ENCODE measurements at places on chromosomes 4 and X.

GRCh38 chr4:24840362-24840761 is 45.0 kb downstream of the SOD3 start:
- H3K36me3 ChIP-seq = no peaks in the 10 kb centered on the region
- no peak overlapping the region for H3K4me3 ChIP-seq
- H3K27ac ChIP-seq = no peak overlapping the region
- no peaks in the 10 kb centered on the region for H3K27me3 ChIP-seq

DNA sequence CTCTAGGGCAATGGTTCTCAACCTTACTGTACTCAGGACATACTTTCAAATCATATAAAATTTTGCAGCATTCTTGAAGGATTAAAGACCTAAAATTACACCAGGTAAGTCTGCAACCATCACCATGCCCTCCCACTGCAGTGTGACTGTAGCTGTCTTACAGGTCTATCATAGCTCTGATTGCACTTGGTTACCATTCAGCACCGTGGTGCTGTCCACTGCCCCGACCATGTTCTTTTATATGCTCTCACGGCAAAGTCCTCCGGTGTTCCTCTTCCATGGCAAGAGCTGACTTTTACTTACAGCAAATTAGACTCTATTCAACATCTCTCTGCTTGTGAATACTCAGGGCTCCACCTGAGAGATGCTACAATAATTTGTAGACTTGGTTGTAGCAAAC is 11.5 kb downstream of the CRMP1 start:
- H3K4me1 ChIP-seq = no peaks in the 10 kb centered on the region
- no peaks in the 10 kb centered on the region for H3K36me3 ChIP-seq
- no peak overlapping the region for H3K4me3 ChIP-seq
- DNase-seq = no peak
- peaks cover 94% of the 10 kb centered on the region for H3K27me3 ChIP-seq

DNA sequence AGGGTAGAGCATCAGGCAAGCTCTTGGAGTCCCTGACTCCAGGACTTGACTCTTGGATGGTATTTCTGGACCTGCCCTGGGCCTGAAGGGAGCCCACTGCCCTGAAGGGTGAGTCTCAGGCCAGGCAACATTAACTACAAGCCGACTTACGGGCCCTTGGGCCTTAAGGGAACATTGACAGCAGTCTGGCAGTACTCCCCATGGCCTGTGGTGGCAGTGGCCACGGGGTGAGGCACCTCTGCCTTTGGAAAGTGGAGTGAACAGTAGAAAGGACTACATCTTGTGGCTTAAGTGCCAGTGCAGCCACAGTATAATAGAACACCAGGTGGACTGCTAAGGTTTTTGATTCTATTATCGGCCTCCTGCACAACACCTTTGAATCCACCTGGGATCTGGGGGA is 36.3 kb downstream of the SH3BGRL start:
- H3K36me3 ChIP-seq = peaks cover 6% of the 10 kb centered on the region
- H3K27ac ChIP-seq = no peak overlapping the region
- no peak overlapping the region for H3K4me3 ChIP-seq
- H3K27me3 ChIP-seq = no peaks in the 10 kb centered on the region

DNA sequence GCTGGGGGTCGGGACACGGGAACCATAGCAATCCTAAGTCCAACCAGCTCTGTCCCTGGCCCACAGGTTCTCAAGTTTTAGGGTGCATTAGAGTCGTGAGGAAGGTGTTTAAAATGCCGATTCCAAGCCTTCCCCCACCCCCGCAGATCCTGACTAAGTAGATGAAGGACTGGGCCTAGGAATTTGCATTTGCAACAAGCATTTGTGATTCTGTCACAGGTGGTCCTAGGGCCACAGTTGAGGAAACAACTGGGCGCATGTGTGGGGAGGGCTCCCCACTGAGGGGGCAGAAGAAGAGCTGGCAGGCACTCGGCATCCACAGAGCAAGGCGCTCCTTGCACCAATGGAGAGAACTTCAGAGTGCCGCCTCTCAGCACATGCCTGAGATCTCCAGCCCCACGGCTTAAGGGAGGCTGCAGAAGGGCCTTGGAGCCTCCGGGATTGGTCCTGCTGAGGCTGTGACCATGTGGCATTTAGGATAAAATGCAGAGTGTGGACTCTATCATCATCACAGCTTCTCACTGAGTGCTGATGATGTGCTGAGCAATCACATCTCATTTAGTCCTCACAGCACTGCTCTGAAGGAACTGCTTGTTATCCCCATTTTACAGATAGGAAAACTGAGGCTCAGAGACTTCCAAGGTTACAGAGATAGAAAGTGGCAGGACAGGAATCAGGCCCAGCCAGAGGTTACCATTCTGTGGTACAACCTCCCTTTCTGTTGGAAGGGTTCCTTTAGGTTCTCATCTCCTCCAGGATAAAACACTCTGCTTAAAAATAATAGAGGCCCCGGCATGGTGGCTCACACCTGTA is 16.7 kb downstream of the SEL1L3 start:
- DNase-seq = no peak
- H3K27ac ChIP-seq = no peak overlapping the region
- H3K4me3 ChIP-seq = no peak overlapping the region
- peaks cover 66% of the 10 kb centered on the region for H3K4me1 ChIP-seq
- no peaks in the 10 kb centered on the region for H3K27me3 ChIP-seq

- H3K36me3 ChIP-seq = no peaks in the 10 kb centered on the region
- DNase-seq = no peak
- peaks cover 15% of the 10 kb centered on the region for H3K4me1 ChIP-seq
- no peak overlapping the region for H3K27ac ChIP-seq
- no peak overlapping the region for H3K4me3 ChIP-seq
- peaks cover 10% of the 10 kb centered on the region for H3K27me3 ChIP-seq
These were observed 390.1 kb downstream of the UNC5C start for GRCh38 chr4:95158626-95159025.

DNA sequence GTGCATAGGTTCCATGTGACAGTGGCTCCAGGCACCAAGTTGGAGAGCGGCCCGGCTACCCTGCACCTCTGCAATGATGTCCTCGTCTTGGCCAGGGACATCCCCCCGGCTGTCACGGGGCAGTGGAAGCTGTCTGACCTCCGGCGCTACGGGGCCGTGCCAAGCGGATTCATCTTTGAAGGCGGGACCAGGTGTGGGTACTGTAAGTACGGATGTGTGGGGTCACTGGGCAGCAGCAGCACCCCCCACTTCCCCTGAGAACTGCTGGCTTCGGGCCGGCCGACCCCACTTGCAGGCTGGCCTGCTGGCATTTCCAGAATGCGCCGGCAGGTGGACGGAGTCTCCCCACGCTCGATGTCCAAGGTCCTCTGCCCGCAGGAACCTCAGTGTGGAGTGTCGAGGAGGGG is 13.2 kb downstream of the DOK7 start:
- H3K4me3 ChIP-seq = no peak overlapping the region
- H3K27ac ChIP-seq = no peak overlapping the region
- peaks cover 11% of the 10 kb centered on the region for H3K27me3 ChIP-seq
- H3K4me1 ChIP-seq = no peaks in the 10 kb centered on the region

GRCh38 chr4:173530326-173531085 is 477 bp upstream of the HAND2 start:
- peak overlapping the region; percentile 43 for H3K4me3 ChIP-seq
- H3K36me3 ChIP-seq = peaks cover 4% of the 10 kb centered on the region
- peaks cover 97% of the 10 kb centered on the region for H3K27me3 ChIP-seq
- no peak overlapping the region for H3K27ac ChIP-seq
- peaks cover 13% of the 10 kb centered on the region for H3K4me1 ChIP-seq

GRCh38 chr4:6942238-6942800 is 32.7 kb downstream of the TBC1D14 start:
- H3K4me1 ChIP-seq = peaks cover 65% of the 10 kb centered on the region
- peak overlapping the region; percentile 79 for H3K4me3 ChIP-seq
- H3K27me3 ChIP-seq = no peaks in the 10 kb centered on the region
- peaks cover 4% of the 10 kb centered on the region for H3K36me3 ChIP-seq

- H3K27ac ChIP-seq = no peak overlapping the region
- peaks cover 59% of the 10 kb centered on the region for H3K27me3 ChIP-seq
- no peak for DNase-seq
- H3K4me3 ChIP-seq = no peak overlapping the region
- H3K4me1 ChIP-seq = peaks cover 6% of the 10 kb centered on the region
- no peaks in the 10 kb centered on the region for H3K36me3 ChIP-seq
These were observed 25.0 kb upstream of the NSG1 start for GRCh38 chr4:4361883-4362282.

GRCh38 chrX:13285229-13285628 is 34.6 kb downstream of the ATXN3L start:
- no peaks in the 10 kb centered on the region for H3K27me3 ChIP-seq
- no peaks in the 10 kb centered on the region for H3K36me3 ChIP-seq

DNA sequence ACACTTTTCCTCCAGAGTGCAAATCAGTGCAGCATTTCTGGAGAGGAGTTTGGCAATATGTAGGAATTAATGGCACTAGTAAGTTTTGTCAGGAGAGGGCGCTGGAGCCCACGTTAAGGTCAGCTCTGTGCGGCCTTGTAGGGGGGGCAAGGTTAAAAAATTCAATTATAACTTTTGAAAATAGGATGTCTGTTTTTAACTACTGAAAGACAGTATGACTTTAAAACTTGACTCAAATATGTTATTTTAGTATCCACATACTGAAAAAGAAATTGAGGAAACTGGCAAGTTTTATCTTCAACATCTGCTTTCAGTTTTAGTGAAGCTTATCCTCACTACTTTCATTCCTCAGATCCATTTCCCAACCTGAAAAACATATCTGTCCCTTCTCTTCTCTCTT is 30.9 kb upstream of the HSD17B13 start:
- no peaks in the 10 kb centered on the region for H3K4me1 ChIP-seq
- no peak for DNase-seq
- no peak overlapping the region for H3K27ac ChIP-seq
- H3K36me3 ChIP-seq = peaks cover 29% of the 10 kb centered on the region
- H3K27me3 ChIP-seq = no peaks in the 10 kb centered on the region

DNA sequence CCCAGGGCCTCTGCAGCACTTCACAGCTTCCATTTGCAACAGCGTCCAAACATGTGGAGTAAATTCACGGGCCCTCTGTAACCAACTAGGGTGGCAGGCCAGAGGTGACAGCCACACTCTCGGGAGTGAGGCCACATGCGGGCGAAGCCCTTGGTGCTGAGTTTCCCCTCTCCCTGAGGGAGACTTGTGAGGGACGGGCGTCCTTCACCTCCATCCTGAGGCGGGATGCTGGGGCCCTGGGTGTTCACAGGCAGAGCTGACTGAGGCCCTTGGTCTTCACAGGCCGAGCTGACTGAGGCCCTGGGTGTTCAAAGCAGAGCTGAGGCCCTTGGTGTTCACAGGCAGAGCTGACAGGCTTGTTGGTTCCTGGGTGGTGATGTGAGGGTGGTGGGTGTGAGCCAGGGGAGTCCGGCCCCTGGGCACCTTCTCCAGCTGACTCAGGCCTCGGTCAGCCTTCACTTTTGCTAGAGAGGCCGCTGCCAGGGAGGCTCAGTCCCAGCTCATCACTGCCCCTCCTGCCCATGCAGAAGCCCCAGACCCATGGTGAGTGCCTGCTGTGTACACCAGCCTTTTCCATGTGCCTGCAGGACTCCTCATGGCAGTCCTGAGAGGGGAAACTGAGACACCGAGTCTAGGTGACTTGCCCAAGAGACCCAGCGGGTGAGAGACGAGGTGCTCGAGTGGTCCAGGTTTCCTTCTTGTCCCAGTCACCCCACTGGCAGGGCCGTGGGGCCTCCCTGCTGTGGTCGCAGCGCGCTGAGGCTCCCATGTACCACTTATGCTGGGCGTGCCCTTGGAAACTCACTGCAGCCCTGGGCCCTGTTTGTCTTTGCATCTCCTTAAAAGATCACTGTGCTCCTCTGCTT is 8.5 kb downstream of the WFS1 start:
- H3K27ac ChIP-seq = peak overlapping the region; percentile 26
- H3K36me3 ChIP-seq = peaks cover 2% of the 10 kb centered on the region
- H3K4me1 ChIP-seq = peaks cover 6% of the 10 kb centered on the region
- no peak for DNase-seq
- H3K4me3 ChIP-seq = no peak overlapping the region
- no peaks in the 10 kb centered on the region for H3K27me3 ChIP-seq

DNA sequence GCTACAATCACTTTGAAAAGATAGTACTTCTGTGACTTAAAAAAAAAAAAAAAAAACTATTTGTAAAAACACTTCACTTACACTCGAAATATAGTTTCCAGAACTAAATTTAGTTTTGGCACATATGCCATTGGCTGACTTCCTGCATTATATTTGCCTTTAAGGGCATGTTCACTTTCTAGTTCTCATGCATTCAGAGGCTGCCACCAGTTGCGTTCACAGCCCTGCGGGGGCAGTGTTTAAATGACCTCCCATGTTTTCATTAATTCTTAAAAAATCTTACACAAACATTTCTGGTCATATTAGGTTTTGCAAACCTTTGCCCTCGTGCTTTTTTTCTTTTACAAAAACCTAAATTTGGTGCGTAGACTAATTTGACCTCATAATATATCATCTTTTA is 12.4 kb upstream of the ARHGAP6 start:
- no peaks in the 10 kb centered on the region for H3K4me1 ChIP-seq
- no peaks in the 10 kb centered on the region for H3K36me3 ChIP-seq
- H3K27ac ChIP-seq = no peak overlapping the region
- no peak overlapping the region for H3K4me3 ChIP-seq

- H3K36me3 ChIP-seq = no peaks in the 10 kb centered on the region
- DNase-seq = no peak
- no peaks in the 10 kb centered on the region for H3K4me1 ChIP-seq
- no peak overlapping the region for H3K27ac ChIP-seq
- H3K27me3 ChIP-seq = no peaks in the 10 kb centered on the region
- no peak overlapping the region for H3K4me3 ChIP-seq
These were observed 39.3 kb upstream of the HPGD start for GRCh38 chr4:174561560-174561959.

DNA sequence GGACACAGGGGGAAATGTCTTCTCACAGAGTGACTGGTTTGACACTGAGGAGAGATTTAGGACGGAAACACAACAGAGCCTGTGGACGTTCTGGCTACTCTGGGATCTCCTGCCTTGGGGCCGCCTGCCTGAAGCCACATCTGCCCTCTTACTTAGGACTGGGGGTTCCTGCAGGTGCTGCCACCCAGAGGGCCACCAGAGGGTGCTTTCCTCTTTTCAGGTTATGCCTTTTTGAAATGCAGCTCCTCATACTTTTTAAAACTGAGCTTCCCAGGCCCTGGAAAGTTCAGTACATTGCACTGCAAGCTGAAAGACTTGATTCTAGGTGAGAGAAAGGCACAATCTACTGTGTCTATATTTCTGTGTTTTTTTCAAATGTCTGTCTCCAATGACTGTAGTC is 92.2 kb upstream of the PGRMC2 start:
- no peaks in the 10 kb centered on the region for H3K4me1 ChIP-seq
- H3K27ac ChIP-seq = no peak overlapping the region
- no peak overlapping the region for H3K4me3 ChIP-seq
- no peak for DNase-seq
- no peaks in the 10 kb centered on the region for H3K27me3 ChIP-seq

- H3K4me1 ChIP-seq = no peaks in the 10 kb centered on the region
- no peaks in the 10 kb centered on the region for H3K27me3 ChIP-seq
- no peak for DNase-seq
- no peaks in the 10 kb centered on the region for H3K36me3 ChIP-seq
- H3K4me3 ChIP-seq = no peak overlapping the region
These were observed 655.3 kb upstream of the FRG1 start for GRCh38 chr4:189285377-189285776.

GRCh38 chr4:156619154-156619934 is 352.3 kb downstream of the PDGFC start:
- H3K4me1 ChIP-seq = no peaks in the 10 kb centered on the region
- no peaks in the 10 kb centered on the region for H3K27me3 ChIP-seq
- no peak overlapping the region for H3K27ac ChIP-seq
- H3K4me3 ChIP-seq = no peak overlapping the region
- no peaks in the 10 kb centered on the region for H3K36me3 ChIP-seq
